ENCODE measurements at places on chromosomes 16 and 17.
A peak's percentile ranks its signal among the peaks of the same experiment; 100 is the strongest.

DNA sequence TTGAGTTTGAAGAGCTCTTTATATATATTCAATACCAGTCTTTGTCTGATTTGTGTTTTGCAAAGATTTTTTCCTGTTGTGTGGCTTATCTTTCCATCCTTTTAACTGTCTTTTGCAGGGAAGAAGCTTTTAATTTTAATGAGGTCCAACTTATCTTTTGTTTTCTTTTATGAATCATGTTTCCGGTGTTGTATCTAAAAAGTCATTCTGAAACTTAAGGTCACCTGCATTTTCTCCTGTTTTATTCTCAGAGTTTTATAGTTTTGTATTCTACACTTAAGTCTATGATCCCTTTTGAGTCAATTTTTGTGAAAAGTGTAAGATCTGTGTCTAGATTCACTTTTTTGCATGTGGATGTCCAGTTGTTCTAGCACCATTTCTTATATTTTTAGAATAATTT lies 24.6 kb upstream of the COX10 start:
- no peak for DNase-seq

GRCh38 chr16:86604436-86605193 lies 26.3 kb downstream of the FOXL1 start:
- DNase-seq = no peak

DNA sequence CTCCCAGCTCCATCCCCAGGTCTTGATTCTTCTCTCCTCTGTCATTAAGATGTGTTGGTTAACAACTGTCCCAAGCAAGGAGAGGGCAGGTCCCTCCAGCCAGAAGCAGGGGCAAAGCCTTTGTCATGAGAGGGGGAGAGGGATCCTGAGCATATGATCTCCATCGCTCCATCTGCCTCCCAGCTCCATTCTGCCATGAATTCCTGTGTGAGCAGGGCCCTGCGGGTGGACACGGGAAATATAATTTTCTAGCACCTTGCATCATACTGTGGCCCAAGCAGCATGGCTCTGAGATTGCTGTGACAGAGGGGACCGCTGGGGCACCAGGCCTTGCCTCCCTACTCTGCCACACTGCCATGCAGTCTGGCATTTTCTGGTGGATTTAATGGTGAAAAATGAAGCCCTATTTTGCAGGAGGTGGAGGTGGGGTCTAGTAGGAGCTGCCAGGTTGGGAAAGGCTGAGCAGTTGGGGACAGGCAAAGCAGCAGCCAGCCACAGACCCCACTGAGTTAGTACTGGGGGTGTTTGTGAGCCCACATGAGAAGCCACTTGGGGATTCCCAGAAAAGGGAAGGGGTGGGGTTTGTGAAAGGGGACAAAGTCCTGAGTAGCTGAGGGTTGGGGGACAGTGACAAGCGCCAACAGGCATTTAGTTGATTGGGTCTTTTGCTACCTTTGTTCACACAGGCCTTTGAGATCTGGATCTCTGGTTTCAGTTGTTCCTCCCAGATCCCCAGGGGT lies 16.4 kb downstream of the TMEM238L start:
- no peak for DNase-seq

DNA sequence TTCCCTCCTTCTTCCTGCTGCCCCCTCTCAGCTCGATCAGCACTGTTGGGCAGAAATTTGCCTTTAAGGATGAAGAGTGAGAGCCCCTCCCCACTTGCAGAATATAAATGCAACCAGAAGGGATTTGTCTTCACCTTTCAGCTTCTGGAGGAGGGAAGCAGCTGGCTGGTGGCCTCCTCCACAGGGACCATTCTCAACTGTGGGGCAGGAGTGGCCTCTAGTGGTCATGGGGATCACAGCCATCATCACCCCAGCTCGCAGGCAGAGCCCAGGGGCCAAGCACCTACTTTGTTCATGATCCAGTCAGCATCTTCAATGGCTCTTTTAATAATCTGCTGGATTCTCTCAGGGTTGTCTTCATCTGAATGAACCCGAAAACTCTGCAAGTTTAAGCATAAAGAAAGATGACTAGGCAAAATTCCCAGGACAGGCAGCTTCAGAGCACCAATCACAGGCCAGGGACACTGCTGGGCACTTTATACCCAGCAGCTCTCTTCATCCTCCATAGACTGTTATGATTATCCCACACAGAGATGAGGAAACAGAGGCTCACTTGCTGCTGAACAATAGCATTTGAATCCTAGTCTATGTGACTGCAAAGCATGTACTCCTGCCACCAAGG lies 13.1 kb downstream of the LYRM9 start:
- DNase-seq = peak; percentile 60

- no peak for DNase-seq
These were observed 63.2 kb downstream of the AMFR start for GRCh38 chr16:56362057-56362655.

DNA sequence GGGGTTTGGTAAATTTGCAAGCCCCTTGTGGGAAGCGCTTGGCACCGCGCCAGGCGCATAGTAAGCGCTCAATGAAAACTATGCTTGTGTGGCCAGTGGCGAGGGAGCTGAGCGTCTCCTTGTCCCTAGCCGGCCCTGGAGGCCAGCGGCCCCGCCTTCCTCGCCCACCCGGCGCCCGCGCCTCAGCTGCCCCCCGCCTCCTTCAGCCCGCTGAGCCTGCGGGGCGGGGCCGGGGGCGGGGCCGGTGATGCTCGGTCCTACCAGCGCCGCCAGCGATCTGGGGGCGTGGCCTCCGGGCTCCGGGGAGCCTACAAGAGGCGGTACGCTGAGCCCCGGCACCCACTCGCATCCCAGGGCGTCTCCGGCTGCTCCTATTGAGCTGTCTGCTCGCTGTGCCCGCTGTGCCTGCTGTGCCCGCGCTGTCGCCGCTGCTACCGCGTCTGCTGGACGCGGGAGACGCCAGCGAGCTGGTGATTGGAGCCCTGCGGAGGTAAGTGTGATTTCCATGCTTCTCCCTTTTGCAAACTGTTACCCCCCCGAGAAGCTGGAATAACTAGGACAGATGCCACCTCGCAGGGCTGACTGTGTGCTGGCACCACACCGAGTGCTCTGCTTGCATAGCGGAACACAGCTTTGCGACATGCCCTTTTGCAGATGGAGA lies at the start of gene CRISPLD2:
CRISPLD2 (plus strand) TSS at position 342 of the 661 bp plus-strand sequence. CDS start 18,511 bp downstream, outside the sequence.
- peak; percentile 86 for DNase-seq

GRCh38 chr17:75637143-75637538 lies 3.9 kb downstream of the SMIM5 start:
- DNase-seq = no peak

GRCh38 chr17:21677126-21677910 lies 15.0 kb upstream of the KCNJ18 start:
- no peak for DNase-seq

GRCh38 chr16:1945559-1946391 lies 2.8 kb upstream of the MSRB1 start:
- DNase-seq = no peak

DNA sequence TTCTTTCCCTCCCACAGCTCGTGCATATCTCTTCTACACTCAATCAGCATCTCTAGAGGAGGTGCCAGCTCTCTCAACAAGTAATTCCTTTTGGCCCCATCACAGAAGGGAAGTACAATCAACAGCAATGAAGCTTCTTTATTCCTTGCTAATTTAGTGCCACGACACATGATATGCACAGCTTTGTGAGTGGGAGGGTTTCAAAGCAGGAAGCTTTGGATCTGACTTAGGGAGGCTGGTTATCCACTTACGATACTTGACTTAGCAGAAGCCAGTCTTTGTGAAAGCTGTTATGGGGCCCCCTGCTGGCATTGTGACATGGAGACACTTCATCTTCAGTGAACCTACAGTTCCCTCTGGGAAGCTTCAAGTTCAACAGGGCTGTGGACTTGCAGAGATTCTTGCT lies 81.0 kb downstream of the TMEM100 start:
- peak; percentile 18 for DNase-seq

DNA sequence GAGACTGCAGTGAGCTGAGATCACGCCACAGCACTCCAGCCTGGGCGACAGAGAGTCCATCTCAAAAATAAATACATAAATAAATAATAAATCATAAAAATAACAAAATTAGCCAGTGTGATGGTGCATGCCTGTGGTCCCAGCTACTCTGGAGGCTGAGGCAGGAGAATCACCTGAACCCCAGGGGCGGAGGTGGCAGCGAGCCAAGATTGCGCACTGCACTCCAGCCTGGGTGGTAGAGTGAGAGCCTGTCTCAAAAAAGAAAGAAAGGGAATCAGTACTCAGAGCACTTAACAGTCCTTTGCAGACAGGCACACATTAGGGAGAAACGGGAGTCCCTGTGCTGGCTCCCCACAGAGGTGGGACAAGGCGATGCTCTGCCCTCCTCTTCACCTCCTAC lies 25.1 kb downstream of the MAPK8IP3 start:
- no peak for DNase-seq

DNA sequence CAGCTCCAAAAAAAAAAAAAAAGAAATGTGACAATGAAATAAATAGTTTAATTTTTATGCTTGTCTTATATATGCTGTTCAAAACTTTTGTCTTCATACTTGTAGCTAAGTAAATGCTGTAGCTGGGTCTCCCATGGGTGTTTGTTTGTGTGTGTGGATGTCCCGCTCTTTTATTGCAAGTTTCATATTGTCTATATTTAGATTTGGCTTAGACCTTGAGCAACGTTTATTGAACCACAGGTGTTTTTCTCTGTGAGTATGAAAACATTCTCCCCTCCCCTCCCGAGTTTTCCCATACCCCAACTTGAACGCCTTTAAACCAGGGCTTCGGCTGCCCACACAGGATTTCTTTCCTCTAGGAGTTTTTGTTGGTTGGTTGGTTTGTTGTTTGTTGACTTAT lies 45.2 kb downstream of the MFSD11 start:
- DNase-seq = no peak

DNA sequence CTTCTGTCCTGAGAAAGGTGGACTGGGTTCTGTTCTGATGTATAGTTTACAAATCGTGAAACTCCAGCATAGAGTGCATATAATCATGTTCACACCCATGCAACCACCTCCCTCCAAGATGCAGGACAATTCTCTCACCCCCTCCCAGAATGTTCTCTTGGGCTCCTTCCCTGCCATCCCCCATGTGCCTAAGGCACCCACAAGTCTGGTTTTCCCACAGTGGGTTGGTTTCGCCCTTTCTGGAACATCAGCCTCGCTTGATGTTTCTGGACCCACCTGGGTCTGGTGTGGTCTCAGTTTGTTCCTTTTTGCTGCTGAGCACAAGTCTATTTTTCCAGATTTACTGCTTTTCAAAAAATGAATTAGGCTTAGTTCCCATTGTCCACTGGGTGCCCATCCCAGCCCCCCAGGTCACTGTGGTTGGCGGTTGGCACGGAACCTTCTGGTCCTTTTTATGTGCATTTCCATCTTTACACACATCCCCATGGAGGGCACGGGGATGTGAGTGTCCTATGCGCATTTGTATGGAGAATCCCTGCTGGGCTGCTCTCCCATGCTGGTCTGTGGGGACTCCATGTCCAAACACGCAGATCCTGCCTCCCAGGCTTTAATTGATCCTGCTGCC lies 19.0 kb downstream of the MAP2K3 start:
- no peak for DNase-seq

- DNase-seq = no peak
These were observed 1.5 kb upstream of the ELOB start for GRCh38 chr16:2778630-2778958.

- peak; percentile 56 for DNase-seq
These were observed 20.1 kb upstream of the MLYCD start for GRCh38 chr16:83878838-83879237.

- DNase-seq = no peak
These were observed 2.1 kb upstream of the TEX19 start for GRCh38 chr17:82356845-82357355.

DNA sequence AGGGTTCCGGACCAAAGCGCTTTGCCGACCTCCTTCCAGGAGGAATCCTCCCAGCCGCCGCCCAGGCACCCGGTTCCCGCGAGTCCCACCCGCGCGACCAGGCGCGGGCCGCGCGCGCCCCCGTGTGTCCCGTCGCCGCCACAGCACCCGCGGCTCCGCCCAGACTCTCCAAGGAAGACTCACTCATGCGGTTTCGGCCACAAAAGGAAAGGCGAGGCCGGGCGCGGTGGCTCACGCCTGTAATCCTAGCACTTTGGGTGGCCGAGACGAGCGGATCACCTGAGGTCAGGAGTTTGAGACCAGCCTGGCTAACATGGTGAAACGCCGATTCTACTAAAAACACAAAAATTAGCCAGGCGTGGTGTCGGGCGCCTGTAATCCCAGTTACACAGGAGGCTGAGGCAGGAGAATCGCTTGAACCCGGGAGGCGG lies 3.5 kb upstream of the PKMYT1 start:
- DNase-seq = peak; percentile 85

- no peak for DNase-seq
These were observed 16.3 kb downstream of the SHISA9 start for GRCh38 chr16:12917653-12918052.

DNA sequence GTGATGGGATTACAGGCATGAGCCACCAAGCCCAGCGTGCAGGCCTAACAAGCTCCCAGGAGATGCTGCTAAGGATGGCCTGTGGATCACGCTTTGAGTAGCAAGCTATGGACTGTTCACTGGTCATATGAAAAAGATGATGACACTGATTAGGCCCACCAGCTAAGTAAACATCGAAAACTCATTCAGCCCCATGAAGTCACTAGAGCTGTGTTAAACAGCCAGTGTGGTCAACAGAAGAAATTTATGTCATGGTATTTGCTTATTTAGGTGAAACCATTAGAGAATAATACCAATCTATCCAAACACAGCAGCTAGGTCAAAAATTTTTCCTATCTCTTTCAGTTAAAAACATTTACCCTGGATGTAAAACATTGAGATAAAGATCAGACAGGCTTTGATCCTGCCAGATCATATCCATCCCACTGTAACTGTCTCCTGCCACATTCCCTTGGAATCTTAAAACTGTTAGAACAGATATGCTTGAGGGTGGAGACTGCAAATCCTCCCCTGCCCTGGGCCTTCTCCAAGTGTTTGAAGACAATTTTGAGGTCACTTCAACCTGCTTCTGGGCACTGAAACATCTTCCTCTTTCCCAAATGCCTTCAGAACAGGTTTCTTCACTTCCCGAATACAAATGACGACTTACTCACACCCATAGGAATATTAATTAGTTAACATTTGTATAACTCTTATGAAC lies 30.9 kb downstream of the HOXB1 start:
- DNase-seq = no peak

- no peak for DNase-seq
These were observed 28.4 kb upstream of the SLC12A3 start for GRCh38 chr16:56836410-56837230.

DNA sequence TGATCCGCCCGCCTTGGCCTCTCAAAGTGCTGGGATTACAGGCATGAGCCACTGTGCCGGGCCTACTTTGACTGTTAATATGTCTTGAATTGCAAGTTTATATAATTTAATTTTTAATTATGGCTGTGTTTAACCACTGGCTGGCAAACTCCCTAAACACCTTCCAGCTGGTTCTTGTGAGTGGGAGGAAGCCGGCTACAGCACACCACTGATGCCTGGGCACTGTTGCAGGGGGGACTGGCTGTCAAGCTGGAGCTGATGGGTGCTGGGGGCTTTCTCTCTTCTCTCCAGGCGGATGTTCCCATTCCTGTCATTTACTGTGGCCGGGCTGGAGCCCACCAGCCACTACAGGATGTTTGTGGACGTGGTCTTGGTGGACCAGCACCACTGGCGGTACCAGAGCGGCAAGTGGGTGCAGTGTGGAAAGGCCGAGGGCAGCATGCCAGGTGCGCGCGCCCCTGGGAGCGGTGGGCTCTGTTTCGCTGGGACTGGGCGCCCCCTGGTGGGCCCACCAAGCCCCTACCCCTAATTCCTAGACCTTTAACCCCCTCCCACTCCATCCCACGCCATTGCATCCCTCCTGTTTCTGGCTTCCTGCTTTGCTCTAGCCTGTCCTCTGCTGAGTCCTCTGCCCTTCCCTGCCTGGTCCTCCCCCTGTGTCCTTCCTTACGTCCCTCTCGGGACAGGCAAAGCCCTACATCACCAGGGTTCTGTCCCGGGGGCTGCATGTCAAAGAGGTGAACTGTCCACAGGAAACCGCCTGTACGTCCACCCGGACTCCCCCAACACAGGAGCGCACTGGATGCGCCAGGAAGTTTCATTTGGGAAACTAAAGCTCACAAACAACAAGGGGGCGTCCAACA lies 9.5 kb downstream of the TBX21 start:
- DNase-seq = no peak

Data from RKO (cell line).